ENCODE measurements at places on chromosomes 2 and 18.

- peak; percentile 62 for DNase-seq
These were observed at the start of gene ZNF236 for GRCh38 chr18:76822506-76823160. Gene ZNF236 (plus strand): TSS chr18:76822557. CDS start chr18:76822608, 51 bp downstream.

GRCh38 chr2:109201465-109202327 is 72.7 kb downstream of the SH3RF3 start:
- no peak for DNase-seq

GRCh38 chr2:221420245-221420644 is 151.9 kb downstream of the EPHA4 start:
- no peak for DNase-seq

DNA sequence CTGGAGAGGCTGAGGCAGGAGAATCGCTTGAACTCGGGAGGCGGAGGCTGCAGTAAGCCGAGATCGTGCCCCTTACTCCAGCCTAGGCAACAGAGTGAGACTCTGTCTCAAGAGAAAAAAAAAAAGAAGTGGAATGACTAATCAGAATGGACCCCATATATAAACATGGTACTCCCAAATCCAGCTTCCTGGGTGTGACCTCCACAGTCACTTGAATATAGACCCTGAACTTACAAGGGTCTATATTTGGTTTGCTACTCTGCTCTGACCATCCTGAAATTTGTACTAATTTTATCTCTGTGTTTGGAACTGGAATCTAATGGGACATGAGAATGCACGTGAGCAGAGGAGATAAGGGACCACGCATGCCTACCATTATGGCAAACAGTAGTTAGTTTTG is 275.0 kb downstream of the TNS1 start:
- no peak for DNase-seq

GRCh38 chr2:182240862-182241371 is 185.9 kb downstream of the PDE1A start:
- DNase-seq = no peak

DNA sequence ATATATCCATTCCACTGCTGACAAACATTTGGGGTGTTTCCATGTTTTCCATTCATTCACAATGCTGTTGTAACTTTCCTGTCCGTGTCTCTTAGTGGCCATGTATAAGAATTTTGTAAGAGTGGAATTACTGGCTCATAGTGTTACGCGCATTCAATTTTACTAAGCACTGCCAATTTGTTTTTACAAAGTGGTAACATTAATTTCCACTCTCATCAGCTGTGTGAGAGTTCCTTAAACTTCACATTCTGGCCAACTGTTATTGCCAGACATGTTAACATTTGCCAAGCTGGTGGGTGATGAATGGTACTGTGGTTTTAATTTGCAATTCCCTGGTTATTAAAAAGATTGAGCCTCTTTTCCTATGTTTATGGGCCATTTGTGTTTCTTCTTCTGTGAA is 134.2 kb downstream of the DTNB start:
- DNase-seq = no peak

DNA sequence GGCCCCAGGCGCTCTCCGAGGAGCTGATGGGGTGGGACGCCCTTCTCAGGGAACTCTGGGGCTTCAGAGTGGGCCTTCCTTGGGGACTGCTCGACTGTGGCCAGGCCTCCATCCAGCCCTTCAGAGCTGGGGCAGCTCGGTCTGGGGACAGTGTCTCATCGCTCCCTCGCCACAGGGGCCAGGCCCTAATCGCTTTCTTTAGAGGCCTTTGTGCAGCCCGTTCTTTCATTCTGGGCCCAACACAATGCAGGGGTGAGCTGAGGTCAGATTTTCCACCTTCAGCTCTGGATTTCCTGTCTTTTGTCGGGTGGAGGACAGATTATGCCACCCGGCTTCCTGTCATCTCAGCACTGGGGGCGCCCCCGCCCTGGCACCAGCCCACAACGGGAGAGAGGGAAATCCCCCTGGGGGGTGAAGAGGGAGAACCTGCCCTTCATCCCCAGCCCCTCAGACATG is 25.2 kb downstream of the MYCN start:
- DNase-seq = peak; percentile 58

DNA sequence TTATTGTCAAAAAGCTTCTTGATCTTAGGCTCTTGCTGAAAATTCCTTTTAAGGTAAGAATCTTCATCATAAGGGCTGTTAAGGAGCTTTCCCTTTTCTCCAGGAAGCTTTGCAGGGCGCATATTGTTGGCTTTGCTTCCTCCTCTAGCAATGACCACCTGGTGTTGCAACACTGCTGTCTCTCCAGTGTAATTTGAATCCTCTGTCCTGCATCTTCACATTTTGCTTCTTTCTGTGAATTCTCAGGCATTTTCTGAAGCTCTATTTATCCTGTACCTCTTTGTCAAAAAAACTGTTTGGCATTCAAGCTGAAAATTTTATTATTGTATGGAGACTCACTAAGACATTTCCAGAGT is 533.1 kb upstream of the CHAC2 start:
- DNase-seq = no peak

DNA sequence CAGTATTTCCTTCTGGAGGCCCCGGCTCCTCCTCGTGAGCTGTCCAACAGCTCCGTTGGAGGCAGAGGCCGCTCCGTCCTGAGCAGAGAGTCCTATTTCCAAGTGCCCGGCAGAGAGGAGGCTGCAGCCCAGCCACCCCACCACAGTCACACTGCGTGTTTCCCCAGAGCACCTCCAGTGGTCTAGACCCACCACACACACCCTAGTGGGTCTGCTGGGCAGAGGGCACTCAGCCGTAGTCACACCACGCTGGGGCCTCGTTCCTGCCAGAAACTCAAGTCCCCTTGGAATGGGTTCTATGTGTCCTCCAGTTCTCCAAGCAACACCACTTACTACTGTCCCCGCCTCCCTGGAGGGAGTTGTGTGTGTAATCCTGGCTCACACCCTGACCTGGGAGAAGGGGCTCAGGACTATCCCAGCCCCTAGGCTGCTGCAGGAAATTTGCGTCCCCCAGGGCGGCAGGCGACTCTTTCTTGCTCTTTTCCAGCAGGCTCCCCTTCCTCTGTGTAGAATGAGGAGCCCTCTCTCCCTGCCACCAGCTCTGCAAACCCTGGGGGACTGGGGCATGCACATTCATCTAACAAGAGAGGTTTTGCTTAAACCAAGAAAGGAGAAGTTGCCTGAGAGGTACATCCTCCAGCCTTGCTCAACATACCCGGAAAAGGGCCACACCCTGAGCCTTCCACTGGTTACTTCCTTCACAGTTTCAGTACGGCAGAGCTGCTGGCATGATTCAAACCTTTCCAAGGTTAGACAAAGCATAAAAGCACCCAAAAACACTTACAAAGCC is 114.1 kb downstream of the NDUFA10 start:
- no peak for DNase-seq

- no peak for DNase-seq
These were observed 4.3 kb downstream of the KDM3A start for GRCh38 chr2:86445436-86445835.

- DNase-seq = no peak
These were observed 129.7 kb downstream of the TGIF1 start for GRCh38 chr18:3579701-3580100.

DNA sequence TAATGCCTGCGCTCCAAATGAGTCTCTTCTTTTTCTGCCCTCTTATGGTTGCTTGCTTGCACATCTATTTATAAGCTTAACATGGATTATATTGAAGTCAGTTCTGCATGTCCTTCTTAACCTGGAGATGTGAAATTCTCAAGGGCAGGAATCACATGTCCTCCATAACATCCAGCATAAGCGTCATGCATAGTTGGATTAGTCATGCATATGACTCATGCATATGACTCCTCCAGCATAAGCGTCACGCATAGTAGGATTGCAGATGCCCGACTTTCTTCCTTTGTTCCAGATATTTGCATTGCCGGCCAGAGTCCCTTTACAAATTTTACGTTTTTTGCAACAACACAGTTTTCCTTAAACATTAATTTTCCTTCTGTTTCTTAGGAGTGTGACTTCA is 308.6 kb downstream of the TGIF1 start:
- DNase-seq = no peak

DNA sequence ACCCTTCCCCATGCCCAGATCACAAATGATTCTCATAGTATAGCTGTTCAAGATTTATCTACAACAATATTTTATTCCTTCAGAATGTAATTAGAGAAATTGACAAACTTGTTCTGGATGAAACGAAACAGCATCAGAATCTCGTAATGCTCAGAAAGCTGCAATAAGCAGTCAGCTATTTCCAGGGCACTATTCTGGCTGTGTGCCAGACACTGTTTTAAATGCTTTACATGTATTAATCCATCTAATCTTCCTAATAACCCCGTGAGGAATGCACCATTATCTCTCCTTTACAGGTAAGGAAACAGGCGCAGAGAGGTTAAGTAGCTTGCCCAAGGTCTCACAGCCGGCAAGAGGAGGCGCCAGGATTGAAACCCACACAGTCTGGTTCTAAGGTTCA is 10.1 kb upstream of the LYPD6B start:
- DNase-seq = no peak

DNA sequence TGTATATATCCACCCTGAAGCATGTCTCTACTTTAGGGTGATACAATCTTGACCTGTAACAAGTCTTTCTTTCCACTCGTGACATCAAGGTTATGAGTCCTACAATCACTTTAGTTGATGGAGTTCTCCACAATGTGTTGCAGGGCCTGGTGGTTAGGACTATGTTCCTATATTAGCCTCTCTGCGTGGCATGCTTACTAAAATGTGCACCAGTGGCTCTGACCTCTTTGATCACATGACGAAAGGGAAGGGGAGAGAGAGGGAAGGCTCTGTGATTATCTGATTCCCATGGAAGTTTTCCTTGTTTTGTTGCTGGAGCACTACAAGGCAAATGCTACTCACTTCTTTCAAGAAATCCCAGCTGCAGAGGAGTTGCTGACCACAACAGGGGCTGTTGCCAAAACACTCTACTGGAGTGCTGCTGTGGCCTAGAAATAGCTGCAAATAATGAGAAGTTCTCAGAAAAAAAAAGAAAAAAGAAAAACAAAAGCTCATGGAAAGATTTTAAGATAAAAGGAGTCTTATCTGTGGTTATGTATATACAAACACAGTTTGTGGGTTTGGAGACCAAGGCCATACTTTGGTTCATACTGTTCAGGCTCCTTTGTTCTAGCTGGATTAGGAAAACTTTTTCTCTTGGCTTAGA is 272.8 kb upstream of the MMADHC start:
- no peak for DNase-seq

GRCh38 chr2:223536546-223536945 is 65.6 kb downstream of the SCG2 start:
- no peak for DNase-seq

DNA sequence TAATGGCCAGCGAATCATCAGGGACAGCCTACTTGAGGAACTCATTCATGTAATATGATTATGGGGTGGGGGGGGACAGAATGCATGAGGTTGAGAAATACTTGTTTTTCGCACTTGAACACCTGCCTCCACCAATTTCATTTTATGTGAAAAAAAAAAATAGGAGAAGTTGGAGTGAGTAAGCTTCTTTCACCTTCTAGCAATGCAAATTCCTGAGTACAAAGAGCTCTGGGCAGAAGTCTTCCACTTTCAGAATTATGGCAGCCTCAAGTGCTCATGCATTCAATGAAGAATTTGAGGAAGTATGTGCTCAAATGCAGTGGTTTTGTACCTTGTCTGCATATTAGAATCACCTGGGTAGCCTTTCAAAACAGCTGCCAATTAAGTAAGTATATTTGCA is 40.1 kb upstream of the GPD2 start:
- no peak for DNase-seq

GRCh38 chr18:32877371-32877770 is 104.5 kb upstream of the KLHL14 start:
- DNase-seq = no peak

- DNase-seq = no peak
These were observed 222.7 kb downstream of the CYRIA start for GRCh38 chr2:16442971-16443370.

GRCh38 chr2:222025881-222026271 is 272.9 kb downstream of the PAX3 start:
- DNase-seq = no peak

DNA sequence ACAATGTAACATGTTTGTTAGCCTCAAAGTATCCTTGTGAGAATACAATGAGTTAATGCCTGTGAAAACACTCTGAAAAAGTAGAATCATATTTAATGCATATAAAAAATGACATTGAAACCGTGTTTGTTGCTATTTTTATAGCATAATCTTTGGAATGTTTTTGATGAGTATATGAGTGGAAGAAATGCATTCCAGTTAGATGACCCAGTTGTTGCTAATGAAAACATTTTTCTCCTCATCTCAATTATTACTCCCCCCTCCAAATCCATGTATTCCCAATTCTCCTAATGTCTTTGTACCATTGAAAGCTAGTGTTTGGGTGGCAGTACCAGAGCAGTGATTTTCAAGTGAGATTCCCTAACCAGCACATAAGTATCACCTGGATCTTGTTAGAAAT is 67.1 kb upstream of the DSEL start:
- no peak for DNase-seq

GRCh38 chr2:218230882-218231281 is 13.9 kb downstream of the ARPC2 start:
- peak; percentile 27 for DNase-seq

DNA sequence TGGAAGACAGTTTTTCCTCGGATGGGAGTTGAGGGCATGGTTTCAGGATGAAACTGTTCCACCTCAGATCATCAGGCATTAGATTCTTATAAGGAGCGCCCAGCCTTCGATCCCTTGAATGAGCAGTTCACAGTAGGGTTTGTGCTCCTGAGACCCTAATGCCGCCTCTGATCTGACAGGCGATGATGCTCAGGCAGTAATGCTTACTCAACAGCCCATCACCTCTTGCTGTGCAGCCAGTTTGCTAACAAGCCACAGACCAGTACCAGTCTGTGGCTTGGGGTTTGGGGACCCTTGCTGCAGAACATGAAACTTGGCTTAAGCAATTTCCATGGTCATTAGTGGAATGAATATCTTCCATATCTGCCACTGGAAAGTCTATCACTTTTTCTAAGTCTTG is 56.4 kb downstream of the GORASP2 start:
- DNase-seq = no peak

- DNase-seq = no peak
These were observed 2.2 kb downstream of the CTDSP1 start for GRCh38 chr2:218401890-218402289.

GRCh38 chr2:181483211-181483610 is 26.0 kb downstream of the ITGA4 start:
- DNase-seq = no peak

GRCh38 chr18:48736321-48737260 is 197.8 kb downstream of the CTIF start:
- DNase-seq = no peak

DNA sequence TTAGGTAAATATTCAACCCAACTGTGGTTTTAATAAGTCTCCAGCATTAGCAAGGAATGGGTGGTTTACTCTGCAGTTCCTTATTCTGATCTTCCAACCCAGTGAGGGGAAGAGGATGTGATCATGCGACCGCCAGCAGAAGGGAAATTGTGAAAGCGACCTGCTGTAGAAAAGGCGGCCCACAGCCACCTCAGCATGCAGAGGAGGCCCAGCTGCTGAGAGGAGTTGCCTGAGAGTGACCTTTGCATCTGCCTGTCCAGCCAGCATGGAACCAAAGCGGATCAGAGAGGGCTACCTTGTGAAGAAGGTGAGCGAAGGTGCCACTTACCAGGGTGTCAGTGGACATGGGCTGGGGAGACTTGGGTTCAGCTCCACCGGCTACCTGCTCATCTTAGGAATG is at the start of gene PLEK:
PLEK (plus strand) TSS at position 196 of the 400 bp plus-strand sequence; CDS start at position 266, 70 bp downstream.
- no peak for DNase-seq

Data from stimulated activated CD8-positive, alpha-beta memory T cell treated with anti-CD3 and anti-CD28 coated beads, Interleukin-15, amount 100 ng/mL, for 48 hours (primary cell).